ENCODE measurements at places on chromosomes 11 and 22. TPM values are rescaled to one million over a fixed set of nuclear protein-coding genes. Genes with fewer than 3 reads are reported as not detected.

The TIMP3 gene
- total RNA-seq = 23.9 TPM

The PLAAT2 gene
- total RNA-seq = 0.50 TPM

The FOLR3 gene
- 23.6 TPM for total RNA-seq

The ALG8 gene
- total RNA-seq = 21.5 TPM

The TSGA10IP gene
- not detected for total RNA-seq

The HEPN1 gene
- not detected for total RNA-seq

The FAM83F gene
- 32.8 TPM for total RNA-seq

The PNPLA5 gene
- not detected for total RNA-seq

The KCNJ5 gene
- total RNA-seq = 2.7 TPM

The FAM111B gene
- total RNA-seq = under 0.01 TPM

The HBB gene
- total RNA-seq = not detected

The OR51L1 gene
- total RNA-seq = not detected

The MYO18B gene
- under 0.01 TPM for total RNA-seq

The ZFP91 gene
- 70.4 TPM for total RNA-seq

Data from nasal cavity respiratory epithelium epithelial cell of viscerocranial mucosa (primary cell).